ENCODE measurements at places on chromosomes 6 and 20. TPM values are rescaled to one million over a fixed set of nuclear protein-coding genes. Genes with fewer than 3 reads are reported as not detected.
A peak's percentile ranks its signal among the peaks of the same experiment; 100 is the strongest.

- H3K27me3 ChIP-seq: no peaks in the 10 kb centered on the region
- no peak overlapping the region for H3K4me3 ChIP-seq
- no peaks in the 10 kb centered on the region for H3K4me1 ChIP-seq
- H3K36me3 ChIP-seq: no peaks in the 10 kb centered on the region
These were observed 14.3 kb upstream of the PIM1 start for GRCh38 chr6:37155394-37156312.

DNA sequence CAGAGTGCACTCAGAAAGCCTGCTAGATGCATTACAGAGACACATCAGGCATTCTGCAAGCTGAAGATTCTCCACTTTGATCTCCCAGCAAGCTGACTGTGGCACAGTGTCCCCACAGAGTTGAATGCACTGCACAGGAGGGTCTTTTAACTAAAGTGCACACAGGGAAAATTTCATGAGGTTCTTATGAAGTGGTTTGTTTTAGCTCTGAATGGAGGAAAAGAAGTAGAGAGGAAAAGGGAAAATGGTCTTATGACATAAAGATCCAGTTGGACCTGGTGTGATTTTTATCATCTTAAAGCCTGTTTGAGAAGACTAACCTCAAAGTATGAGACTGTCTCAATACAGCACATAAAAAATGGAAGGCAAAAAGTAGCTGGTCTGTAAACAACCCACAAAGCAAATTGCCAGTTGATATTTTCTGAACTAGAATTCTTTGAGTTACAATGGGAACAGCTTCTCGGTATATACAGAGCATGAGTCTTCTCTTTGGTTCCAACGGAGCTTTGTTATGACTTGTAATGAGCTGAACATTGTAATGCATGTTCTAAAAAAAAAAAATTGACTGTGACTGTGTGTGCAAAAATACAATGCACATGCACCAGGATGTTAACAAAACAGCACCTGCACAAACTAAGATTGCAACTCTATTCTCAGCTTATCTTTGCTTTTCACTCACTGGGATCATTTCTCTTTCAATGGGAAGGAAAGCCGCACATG lies 383.0 kb upstream of the ID4 start:
- H3K27ac ChIP-seq: no peak overlapping the region
- H3K4me1 ChIP-seq: no peaks in the 10 kb centered on the region
- H3K4me3 ChIP-seq: no peak overlapping the region

The PDYN gene
- not detected for total RNA-seq

DNA sequence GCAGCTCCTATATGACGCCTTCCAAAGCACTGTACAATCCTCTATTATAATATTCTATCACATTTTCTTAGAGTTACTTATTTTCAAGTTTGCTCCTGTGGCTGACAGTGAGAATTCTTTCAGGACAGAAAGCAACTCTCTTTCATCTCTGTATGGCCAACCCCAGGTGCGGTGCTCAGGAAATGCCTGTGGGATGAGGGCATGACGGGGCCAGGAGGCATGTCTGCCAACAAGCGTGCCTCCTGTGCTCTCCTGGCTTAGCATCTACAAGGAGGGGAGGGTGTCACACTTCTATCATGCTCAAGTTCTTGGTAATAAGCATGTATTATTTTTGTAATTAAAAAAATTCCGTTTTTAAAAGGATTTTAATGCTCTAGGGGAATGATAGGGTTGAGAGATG lies 11.4 kb downstream of the MRPL14 start:
- no peak for DNase-seq
- H3K4me1 ChIP-seq: peaks cover 85% of the 10 kb centered on the region
- peak overlapping the region; percentile 97 for H3K27ac ChIP-seq
- H3K4me3 ChIP-seq: no peak overlapping the region
- no peaks in the 10 kb centered on the region for H3K27me3 ChIP-seq
- no peaks in the 10 kb centered on the region for H3K36me3 ChIP-seq

DNA sequence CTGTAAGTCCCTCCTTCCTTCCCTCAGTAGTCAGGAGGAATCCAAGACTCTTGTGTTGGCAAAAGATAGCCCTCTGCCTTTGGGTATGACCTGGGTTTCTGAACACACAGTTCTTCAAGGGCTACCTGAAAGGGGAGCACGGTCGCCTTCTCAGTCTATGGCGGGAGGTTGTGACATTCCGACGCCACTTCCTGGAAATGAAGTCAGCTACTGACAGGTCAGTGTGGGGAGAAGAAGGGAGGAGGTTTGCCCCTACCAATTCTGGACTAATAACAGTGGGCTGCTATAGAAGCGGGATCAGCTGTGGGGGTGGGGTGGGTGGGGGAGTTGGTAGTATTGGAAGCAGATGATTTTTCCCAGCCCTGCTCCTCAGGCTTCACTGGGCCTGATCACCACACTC lies 11.5 kb downstream of the CEP250 start:
- no peaks in the 10 kb centered on the region for H3K27me3 ChIP-seq
- peaks cover 40% of the 10 kb centered on the region for H3K36me3 ChIP-seq
- peaks cover 25% of the 10 kb centered on the region for H3K4me1 ChIP-seq
- peak overlapping the region; percentile 70 for H3K27ac ChIP-seq

DNA sequence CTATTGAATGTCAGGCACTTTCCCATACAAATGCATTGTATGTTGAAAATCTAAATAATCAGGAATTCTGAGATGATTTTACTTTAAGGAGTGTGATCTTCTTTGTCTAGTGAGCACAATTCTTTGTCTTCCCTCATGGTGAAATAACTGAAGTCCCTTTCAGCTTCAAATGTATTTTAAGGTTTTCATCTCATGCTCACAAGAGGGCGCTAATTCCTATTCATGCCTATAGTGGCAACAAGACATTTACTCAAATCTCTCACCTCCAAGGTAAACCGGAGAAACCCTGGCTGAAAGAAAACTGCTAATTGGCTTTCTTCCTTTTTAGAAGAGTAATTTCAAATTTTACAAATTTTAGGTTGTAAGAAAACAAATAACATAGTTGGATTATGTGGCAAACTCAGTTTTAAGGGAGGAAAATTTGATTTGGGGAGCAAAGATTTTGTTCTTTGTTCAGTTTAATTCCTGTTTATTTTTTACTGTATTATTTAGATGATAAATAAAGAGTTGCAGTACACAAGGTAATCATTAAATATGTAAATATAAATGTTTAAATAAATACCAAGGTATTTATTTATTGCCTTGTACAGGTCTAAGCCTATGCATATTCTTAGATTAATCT lies 69.1 kb downstream of the SLC35F1 start:
- H3K4me3 ChIP-seq: no peak overlapping the region
- no peaks in the 10 kb centered on the region for H3K4me1 ChIP-seq
- DNase-seq: no peak
- no peak overlapping the region for H3K27ac ChIP-seq

The JAG1 gene
- 13.4 TPM for total RNA-seq

The SOX4 gene
- 0.80 TPM for total RNA-seq

DNA sequence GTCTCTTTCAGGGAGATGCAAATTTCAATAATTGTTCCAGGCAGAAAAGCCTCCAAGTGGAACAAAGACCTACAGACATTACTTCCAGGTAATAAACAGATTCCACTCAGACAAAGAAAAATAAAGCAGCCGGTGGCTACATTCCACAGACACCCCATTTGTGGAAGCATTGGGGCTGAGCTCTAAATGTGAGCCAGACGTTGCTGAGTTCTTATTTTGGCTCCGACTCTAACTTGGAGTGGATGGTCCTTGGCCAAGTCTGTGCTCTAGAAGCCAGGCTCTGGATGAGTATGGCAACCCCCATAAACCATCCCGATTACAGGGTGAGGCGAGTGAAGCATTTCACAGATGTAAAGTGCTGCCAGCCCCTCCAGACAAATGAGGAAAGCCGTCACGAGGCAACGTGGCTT lies 6.6 kb downstream of the TRAM2 start:
- peaks cover 56% of the 10 kb centered on the region for H3K4me1 ChIP-seq
- no peak overlapping the region for H3K27ac ChIP-seq
- H3K4me3 ChIP-seq: no peak overlapping the region
- no peaks in the 10 kb centered on the region for H3K27me3 ChIP-seq
- no peaks in the 10 kb centered on the region for H3K36me3 ChIP-seq

The ZNF311 gene
- not detected for total RNA-seq

DNA sequence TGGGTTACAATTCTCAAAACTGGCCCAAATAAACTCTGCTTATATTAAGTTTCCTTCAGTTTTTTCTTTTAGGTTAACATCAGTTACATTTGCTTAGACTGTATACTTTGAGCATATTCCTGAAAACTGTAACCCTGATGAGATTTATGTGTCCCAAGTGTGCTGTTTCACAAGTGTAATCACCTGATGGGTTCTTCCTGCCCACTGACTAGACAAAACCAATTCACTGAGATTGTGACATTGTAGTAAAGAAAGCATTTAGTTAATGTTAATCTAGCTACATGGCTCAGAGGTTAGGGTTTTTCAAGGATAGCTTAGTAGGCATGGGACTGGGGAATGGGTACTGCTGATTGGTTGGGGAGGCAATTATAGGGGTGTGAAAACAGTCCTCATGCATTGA lies 53.6 kb downstream of the CCN2 start:
- H3K4me3 ChIP-seq: no peak overlapping the region
- DNase-seq: no peak
- H3K27ac ChIP-seq: no peak overlapping the region
- no peaks in the 10 kb centered on the region for H3K36me3 ChIP-seq
- no peaks in the 10 kb centered on the region for H3K4me1 ChIP-seq

DNA sequence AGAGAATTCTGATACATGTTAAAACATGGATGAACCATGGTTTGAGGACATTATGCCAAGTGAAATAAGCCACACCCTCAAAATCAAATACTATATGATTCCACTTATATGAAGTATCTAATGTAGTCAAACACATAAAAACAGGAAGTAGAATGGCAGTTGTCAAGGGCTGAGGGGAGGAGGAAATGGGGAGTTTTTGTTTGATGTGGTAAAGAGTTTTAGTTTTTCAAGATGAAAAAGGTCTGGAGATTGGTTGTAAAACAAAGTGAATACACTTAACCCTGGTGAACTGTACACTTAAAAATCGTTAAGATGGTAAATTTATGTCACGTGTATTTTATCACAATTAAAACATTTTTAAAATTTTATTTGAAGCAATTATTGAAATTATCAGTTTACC lies 127.4 kb upstream of the GRIK2 start:
- no peak for DNase-seq
- no peak overlapping the region for H3K4me3 ChIP-seq
- no peak overlapping the region for H3K27ac ChIP-seq
- H3K36me3 ChIP-seq: no peaks in the 10 kb centered on the region
- H3K4me1 ChIP-seq: no peaks in the 10 kb centered on the region

DNA sequence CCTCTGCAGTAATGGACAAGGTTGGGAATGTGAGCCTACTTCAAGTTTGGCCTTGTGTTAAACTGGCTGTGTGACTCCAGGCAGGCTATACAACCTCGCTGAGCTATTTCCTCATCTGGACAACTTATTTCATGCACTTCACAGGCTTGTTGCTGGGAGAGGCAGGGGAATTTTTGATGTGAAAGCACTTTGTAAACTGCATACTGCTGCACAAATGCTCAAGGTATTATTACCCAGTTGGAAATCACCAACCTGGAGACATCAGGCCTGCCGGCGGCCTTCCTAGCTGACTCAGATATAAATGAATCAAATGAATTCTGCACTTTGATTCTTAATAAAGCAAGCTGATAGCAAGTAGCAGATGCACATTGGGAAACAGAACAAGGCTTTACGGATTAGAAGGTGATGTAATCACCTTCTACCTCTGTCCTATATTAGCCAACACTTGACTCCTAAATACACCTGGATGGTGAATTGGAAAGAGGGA lies 10.1 kb downstream of the JARID2 start:
- peaks cover 91% of the 10 kb centered on the region for H3K4me1 ChIP-seq
- no peak for DNase-seq
- H3K4me3 ChIP-seq: no peak overlapping the region
- H3K36me3 ChIP-seq: no peaks in the 10 kb centered on the region
- peak overlapping the region; percentile 89 for H3K27ac ChIP-seq
- no peaks in the 10 kb centered on the region for H3K27me3 ChIP-seq

The TINAG gene
- 0.36 TPM for total RNA-seq

The CRISP2 gene
- not detected for total RNA-seq

- H3K4me3 ChIP-seq: no peak overlapping the region
- no peaks in the 10 kb centered on the region for H3K36me3 ChIP-seq
- peak overlapping the region; percentile 93 for H3K27ac ChIP-seq
- DNase-seq: no peak
These were observed 110.6 kb upstream of the PTPN1 start for GRCh38 chr20:50399555-50399916.

DNA sequence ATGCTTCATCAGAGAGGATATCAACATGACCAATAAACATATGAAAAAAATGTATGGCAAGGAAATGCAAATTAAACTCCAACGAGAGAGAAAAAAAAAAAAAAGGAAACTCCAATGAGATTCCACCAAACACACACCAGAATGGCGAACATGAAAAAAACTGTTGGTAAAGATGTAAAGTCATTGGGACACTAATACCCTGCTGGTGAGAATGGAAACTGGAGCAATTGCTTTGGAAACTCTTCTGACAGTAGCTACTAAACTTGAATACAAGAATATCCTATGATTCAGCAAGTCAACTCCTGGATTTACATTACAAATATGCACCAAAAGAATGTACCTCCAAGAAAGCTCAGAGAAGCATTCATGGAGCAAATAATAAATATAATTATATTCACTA lies 260.7 kb upstream of the ECI2 start:
- H3K36me3 ChIP-seq: no peaks in the 10 kb centered on the region
- peaks cover 24% of the 10 kb centered on the region for H3K4me1 ChIP-seq
- H3K27me3 ChIP-seq: no peaks in the 10 kb centered on the region
- no peak for DNase-seq
- H3K4me3 ChIP-seq: no peak overlapping the region
- H3K27ac ChIP-seq: peak overlapping the region; percentile 97

GRCh38 chr6:75085931-75086635 lies 119.8 kb downstream of the COL12A1 start:
- no peak for DNase-seq
- no peak overlapping the region for H3K27ac ChIP-seq
- H3K4me3 ChIP-seq: no peak overlapping the region
- no peaks in the 10 kb centered on the region for H3K27me3 ChIP-seq

DNA sequence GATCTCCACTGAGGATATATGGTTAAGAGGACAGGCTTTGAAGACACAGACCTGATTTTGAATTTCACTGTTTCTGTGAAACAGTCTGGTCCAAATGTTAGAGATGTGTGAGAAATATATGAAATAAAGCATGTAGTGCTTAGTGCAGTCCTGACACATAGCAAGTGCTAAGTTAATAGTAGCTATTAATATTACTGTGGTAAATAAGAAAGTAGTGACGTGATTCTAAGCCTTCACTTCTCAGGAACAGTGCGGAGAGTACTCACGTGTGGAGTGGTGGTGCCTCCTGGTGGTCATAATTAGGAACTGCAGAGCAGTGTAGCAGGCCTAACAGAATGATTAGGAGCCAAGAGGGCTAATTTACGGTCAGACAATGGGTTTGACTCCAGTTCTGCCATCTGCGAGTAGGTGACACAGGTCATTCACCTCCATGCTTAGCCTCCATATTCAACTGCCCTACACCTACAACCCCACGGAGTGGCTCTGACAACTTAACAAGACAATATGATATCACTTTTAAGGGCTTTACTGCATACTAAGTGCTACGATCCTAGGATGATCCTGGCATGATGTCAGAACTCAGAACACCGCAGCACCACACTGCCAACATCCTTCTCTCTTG lies 106.2 kb downstream of the JPH2 start:
- H3K27ac ChIP-seq: no peak overlapping the region
- H3K4me1 ChIP-seq: peaks cover 16% of the 10 kb centered on the region
- no peaks in the 10 kb centered on the region for H3K36me3 ChIP-seq
- no peak overlapping the region for H3K4me3 ChIP-seq
- peak; percentile 57 for DNase-seq

Measured in gastrocnemius medialis (tissue), 4 donors.